Activated CD8-positive, alpha-beta memory T cell treated with anti-CD3 and anti-CD28 coated beads for 1 hour (primary cell): ENCODE measurements at places on chromosomes 16 and 17.

DNA sequence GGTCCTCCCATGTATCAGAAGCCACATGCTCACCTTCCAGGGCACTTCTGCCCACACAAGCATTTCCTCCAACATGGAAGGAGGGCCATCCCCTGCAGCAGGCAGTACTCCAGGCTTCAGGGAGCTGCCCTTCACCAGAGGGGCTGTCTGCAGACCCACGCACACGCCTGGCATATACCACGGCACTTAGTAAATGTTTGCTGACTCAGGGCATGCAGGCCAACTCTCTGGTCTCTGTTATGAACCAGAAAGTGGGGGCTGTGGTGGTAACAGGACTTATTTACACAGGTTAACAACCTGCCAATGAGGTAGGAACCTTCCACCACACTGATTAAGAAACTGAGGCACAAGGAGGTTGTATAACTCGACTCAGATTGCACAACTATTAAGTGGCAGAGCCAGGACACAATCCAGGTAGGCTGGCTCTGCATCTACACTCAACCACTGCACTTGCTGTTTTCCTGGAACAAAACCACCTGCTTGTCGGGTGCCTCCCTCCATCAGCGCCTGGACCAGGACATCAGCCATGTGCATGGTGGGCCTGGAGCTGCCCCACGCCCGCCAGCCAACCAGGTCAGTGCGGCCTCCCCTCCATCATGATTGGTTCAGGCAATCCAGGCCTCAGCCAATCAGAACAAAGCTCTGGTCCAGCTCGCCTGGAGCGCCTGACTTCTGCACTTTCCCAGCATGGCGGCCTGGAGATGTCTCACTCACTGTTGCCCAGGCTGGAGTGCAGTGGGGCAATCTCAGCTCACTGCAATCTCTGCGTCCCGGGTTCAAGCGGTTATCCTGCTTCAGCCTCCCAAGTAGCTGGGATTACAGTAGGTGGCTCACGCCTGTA, 19.2 kb downstream of the ACTG1 start:
- no peak for DNase-seq

GRCh38 chr16:8867932-8868415, 832 bp downstream of the CARHSP1 start:
- no peak for DNase-seq

- no peak for DNase-seq
Observed at GRCh38 chr16:77064037-77064436, 127.0 kb upstream of the MON1B start.

DNA sequence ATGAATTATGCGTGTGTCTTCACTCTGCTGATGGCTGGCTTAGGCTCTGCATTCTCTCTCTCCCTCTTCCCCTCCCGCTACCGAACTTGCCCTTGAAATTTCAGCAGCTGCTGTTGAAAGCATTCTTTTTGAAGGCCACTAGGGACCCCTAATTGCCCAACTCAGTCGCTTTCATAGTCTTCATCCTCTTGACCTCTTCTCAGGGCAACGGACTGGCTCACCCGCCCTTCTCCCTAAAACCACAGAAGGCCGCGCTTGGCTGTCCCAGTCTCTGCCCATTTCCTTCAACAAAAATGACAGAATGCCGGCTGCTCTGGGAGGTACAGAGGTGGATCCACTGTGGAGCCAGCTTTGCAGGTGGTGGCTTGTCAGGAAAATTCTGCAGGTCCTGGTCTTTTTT, 21.0 kb upstream of the FMNL1 start:
- DNase-seq = no peak

GRCh38 chr16:89439659-89440058, 50.7 kb downstream of the ANKRD11 start:
- no peak for DNase-seq
